ENCODE measurements at places on chromosomes 6 and 20. TPM values are rescaled to one million over a fixed set of nuclear protein-coding genes. Genes with fewer than 3 reads are reported as not detected.

KIF3B gene
- 44.7 TPM for total RNA-seq

B3GALT4 gene
- total RNA-seq, result 2.5 TPM

KHDC1 gene
- total RNA-seq, result 2.3 TPM

PLG gene
- not detected for total RNA-seq

PFDN4 gene
- 115 TPM for total RNA-seq

STAU1 gene
- total RNA-seq, result 32.4 TPM

BMP6 gene
- 22.0 TPM for total RNA-seq

CCN6 gene
- not detected for total RNA-seq

ADTRP gene
- total RNA-seq, result 1.1 TPM

LY6G6C gene
- under 0.01 TPM for total RNA-seq

ADGRF1 gene
- under 0.01 TPM for total RNA-seq

HMGN4 gene
- 68.8 TPM for total RNA-seq

EDN3 gene
- total RNA-seq, result not detected

CLPSL2 gene
- not detected for total RNA-seq

RGS17 gene
- total RNA-seq, result 9.3 TPM

TRAPPC3L gene
- total RNA-seq, result under 0.01 TPM

OTOR gene
- not detected for total RNA-seq

MRPS10 gene
- 42.6 TPM for total RNA-seq

TRERF1 gene
- 2.9 TPM for total RNA-seq

TRDN gene
- not detected for total RNA-seq

PRPH2 gene
- 0.58 TPM for total RNA-seq

RAET1L gene
- total RNA-seq, result not detected

HLA-DQA1 gene
- total RNA-seq, result not detected

PDCD2 gene
- 64.5 TPM for total RNA-seq

HAO1 gene
- total RNA-seq, result not detected

TTBK1 gene
- not detected for total RNA-seq

KIF25 gene
- 2.0 TPM for total RNA-seq

TMEM151B gene
- not detected for total RNA-seq

PNPLA1 gene
- not detected for total RNA-seq

NPBWR2 gene
- total RNA-seq, result not detected

TCP11 gene
- total RNA-seq, result 0.19 TPM

MMP24 gene
- total RNA-seq, result 0.56 TPM

MDFI gene
- 1.3 TPM for total RNA-seq

PRL gene
- not detected for total RNA-seq

KCNS1 gene
- 0.58 TPM for total RNA-seq

TRIM15 gene
- not detected for total RNA-seq
